ENCODE measurements at places on chromosomes 4 and X.

- no peak for ATAC-seq
These were observed 704.9 kb upstream of the PABPC4L start for GRCh38 chr4:134906404-134907023.

DNA sequence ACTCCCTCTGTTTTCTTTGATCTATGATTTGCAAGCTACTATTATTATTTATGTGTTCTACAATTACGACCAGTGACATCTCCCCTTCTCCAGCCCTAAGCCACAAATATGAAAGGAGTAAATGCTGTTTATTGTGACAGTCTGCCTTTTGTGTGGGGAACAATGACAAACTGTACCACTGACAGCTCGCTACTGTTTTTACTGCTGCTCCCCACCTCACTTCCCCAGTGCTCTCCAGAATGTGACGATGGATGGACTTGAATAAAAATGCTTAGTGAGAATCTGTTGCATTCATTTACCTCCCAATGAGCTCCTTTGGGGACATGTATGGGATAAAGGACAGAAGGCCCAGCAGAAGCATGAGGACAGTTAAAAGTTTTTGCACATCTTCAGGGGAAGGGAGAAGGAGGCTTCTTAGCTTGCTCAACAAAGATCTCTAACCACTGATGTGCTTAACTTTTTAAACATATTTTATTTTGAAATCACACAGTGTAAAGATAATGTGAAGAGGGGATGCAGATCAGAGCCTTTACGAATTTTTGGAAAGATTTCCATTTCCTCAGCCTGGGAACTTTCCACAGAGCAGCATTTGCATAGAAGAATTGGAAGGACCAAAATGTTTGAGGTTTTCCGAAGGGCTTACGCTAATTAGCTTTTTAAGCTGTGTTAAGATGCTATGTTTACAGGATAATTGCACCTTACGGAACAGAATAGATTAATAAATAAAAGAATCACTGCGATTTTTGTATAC is 485.1 kb upstream of the TENM3 start:
- no peak for ATAC-seq

GRCh38 chr4:98055800-98056501 is 87.3 kb downstream of the STPG2 start:
- no peak for ATAC-seq

DNA sequence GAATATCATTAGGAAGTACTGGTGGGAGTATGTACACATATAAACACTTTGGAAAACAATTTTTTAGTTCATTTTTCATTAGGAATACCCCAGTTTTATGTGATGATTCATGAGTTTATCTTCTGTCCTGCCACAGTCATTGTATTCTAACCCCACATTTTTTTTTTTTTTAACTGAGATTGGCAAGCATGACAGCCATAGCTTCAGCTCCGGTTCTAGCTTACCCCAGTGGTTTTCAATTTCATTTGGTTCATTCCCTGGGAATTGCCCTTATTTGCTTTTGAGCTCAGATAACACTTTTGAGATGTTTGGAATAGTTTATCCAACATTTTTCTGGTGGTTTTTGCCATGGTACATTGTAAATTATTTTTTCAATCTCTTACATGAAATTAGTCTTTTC is 21.0 kb upstream of the FMR1 start:
- no peak for ATAC-seq

GRCh38 chr4:184596617-184597185 is 52.5 kb downstream of the CASP3 start:
- peak; percentile 41 for ATAC-seq

- ATAC-seq, result no peak
These were observed 42.9 kb downstream of the DCTD start for GRCh38 chr4:182874304-182874751.

DNA sequence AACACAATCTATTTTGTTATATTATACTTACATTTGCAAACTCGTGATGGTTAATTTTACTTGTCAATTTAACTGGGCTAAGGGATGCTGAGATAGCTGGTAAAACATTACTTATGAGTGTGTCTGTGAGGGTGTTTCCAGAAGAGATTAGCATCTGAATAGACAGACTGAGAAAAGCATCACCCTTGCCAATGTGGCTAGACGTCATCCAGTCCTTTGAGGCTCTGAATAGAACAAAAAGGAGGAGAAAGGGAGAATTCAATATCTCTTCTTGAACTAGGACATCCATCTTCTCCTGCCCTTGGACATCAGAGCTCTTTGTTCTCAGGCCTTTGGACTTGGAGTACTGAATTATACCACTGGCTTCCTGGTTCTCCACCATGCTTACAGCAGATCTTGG is 154.6 kb downstream of the EPHA5 start:
- no peak for ATAC-seq

- ATAC-seq, result no peak
These were observed 117.7 kb downstream of the PPA2 start for GRCh38 chr4:105356194-105356593.

- ATAC-seq, result no peak
These were observed 344.4 kb downstream of the NR3C2 start for GRCh38 chr4:148097801-148098200.

DNA sequence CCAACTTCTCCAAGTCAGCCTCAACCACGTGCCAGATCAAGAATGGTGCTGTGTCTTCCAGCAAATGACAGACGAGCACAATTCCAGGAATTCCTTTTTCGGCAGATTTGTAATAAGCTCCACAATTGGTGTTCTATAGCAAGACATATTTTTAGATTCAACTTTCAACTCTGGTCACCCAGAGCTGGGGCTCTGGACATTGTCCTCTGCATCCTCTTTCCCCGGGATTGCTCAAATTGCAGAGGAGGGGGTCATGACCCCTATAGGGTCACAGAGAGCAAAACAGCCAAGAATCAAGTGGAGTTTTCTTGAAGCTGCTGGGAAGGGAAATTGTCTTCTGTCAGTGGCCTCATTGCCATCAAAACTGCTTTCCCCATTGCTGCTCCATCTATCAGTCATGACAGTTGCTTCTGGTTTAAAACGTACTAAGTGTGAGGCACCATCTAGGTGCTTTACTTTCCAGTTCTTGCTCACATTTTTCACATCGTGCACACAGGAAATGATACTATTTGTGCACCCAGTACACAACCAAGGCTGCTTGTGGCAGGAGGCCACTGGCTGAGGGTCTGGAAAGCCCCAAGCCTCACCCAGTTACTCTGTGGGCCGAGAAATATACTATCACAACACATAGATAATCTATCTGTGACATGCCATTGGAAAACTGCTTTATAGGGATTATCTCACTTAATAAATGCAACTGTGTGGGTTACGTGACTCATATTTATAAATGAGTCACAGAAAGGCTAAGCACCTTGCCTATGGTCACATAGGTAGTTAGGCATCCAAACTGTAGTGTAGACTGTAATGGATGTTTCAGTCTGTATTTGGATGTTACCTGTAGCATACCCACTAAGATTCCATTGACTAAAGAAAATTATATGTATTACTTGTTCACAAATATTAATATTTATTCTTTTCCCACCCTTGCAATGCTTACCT is 91.7 kb upstream of the PHOX2B start:
- no peak for ATAC-seq

DNA sequence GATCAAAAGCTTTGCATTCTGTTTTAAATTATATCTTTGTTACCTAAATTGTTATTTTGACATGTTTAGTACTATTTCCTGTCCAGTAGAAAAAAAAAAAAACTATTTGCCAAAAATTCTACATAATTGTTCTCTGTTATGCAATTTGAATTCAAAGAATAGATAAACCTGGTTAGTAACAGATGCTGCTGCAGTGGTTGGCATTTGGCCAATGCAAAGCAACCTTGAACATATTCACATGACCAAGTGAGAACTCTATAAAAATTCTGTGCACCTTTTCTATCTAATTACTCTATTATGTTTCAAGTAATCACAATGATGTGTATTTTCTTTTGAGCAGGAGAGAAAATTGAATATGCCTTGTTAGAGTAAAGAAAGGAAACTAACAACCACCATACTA is 1473.4 kb downstream of the RPA4 start:
- no peak for ATAC-seq
